Myometrial cell (primary cell): ENCODE measurements at places on chromosomes 3 and 15. TPM values are rescaled to one million over a fixed set of nuclear protein-coding genes. Genes with fewer than 3 reads are reported as not detected.

KLHL40 gene
- not detected in 2 replicates for total RNA-seq

NOX5 gene
- total RNA-seq: 0.29 and 0.71 TPM in 2 replicates

CHRM5 gene
- total RNA-seq: not detected in 2 replicates

ATP8B4 gene
- total RNA-seq: 2.6 and 4.4 TPM in 2 replicates

SNX22 gene
- 0.18 TPM in 1 of 2 replicates, not detected in the other for total RNA-seq

GPR149 gene
- not detected in 2 replicates for total RNA-seq
